ENCODE measurements at places on chromosomes 7 and 10.

DNA sequence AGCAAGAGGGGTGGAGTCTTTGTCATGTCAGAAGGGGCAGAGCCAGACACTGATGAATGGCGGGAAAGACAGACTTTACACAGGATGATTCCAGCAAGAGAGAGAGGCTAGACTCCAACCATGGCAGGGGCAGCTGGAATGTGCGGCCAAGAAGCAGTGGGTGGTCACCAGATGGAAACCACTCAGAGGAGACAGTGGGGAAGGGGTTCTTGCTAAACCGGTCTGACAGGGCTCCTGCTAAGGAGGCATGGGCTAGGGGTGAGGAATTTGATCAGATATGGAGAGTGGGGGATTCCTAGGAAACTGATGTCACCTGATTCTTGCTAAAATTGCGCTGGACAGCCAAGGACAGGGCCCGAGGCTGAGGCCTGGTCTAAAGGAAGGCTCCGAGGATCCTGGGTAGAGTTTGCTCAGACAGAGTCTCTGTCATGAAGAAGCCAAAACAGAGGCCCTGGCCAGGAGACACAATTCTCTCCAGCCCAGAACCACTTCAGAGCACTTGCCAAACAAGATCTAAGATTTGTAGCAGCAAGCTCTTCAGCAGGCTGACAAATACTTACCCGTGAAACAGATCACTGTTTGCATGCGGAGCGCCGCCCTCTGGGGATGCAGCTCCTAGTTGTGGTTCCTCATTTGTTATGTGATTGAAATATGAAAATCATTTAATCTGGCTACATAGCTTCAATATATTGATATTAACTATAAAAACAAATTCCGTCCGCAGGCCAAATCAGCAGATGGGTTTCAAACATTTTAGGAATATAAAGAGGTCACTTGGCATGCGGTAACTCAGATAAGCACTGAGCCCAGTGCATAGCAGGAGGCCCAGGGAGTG, 377.0 kb downstream of the TCERG1L start:
- DNase-seq: no peak

- no peak for DNase-seq
Measured at GRCh38 chr7:124532166-124532565, 233.4 kb downstream of the GPR37 start.

DNA sequence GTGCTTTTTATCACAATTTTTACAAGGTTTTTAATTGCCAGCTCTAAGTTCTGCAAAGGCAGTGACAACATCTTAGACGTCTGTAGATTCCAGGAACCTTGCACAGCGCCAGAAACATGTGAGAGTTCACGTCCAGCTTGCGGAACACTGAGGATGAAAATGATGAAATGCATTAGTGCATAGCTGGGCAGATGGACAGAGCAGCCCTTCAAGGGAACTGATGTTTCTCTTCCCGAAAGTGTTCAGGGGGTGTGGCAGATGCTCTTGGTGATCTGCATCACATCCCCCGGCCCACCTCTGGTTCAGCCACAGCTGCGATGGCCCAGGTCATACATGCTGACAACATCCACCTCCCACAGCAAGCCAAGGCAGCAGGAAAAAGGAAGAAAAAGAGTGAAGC, 40.9 kb downstream of the ITIH5 start:
- no peak for DNase-seq

GRCh38 chr10:28788762-28789161, 111.4 kb downstream of the BAMBI start:
- DNase-seq: no peak

Measured in H4 (cell line).